CD4-positive, alpha-beta T cell treated with Interleukin-6 at 100 ng/mL for 8 hours (primary cell): ENCODE measurements at places on chromosomes 5 and 9.

DNA sequence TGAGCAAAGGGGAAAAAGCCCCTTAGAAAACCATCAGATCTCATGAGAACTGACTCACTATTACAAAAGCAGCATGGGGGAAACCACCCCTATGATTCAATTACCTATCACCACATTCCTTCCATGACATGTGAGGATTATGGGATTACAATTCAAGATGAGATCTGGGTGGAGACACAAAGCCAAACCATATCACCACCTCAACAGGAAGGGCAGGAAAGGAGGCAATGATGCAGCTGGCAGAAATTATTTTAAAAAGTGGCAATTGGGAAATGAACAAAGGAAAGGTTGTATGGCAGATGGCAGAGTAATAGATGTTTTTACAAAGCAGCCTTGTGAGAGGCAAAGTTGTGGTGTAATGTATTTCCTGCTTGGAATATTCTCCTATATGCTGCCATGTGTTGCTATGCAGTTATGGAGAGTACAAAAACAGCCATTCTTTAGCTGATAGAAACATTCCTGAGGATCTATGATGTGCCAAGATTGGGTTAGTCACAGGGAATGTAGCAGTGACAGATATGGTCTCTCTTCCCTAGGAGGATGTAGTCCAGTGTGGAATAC is 138.8 kb downstream of the SMC2 start:
- no peak for DNase-seq

DNA sequence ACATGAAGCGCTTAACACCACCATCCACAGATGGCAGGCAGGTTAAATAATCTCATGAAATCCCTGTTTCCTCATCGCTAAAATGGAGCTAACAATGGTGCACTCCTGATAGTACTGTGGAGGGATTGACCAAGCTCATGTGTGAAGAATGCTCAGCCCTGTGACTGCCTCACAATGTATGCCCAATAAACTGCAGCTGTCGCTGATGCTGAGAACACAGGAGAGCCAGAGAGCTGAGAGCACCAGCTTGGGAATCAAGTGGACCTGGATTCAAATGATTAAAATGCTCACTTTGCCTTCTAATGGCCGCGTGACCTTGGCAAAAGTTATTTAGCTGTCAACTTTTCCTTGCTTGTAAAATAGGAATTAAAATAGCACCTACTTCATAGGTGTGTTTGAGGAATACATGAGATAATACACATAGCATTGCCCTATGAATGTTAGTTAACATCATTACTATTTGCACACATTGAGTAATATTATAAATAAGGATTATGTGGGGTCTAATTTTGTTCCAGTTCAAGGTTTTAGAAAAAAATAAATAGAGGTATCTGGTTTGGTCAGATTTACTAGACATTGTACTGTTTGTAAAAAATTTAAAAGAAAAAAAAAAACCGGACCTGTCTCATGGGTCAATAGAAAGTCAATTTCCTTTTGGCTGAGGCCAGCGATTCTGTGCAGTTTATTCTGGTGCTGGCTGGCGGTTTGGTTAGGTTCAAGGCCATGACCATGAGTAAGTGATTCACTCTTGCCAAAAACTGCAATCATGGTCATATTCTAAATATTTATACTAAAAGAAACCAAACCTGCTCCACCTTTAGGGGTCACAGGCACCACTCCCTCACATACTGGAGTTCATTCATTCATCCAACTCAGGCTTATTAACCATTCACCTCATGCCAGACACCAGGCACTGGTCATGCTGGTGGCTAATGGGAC is 101.3 kb downstream of the SH3TC2 start:
- DNase-seq: no peak

DNA sequence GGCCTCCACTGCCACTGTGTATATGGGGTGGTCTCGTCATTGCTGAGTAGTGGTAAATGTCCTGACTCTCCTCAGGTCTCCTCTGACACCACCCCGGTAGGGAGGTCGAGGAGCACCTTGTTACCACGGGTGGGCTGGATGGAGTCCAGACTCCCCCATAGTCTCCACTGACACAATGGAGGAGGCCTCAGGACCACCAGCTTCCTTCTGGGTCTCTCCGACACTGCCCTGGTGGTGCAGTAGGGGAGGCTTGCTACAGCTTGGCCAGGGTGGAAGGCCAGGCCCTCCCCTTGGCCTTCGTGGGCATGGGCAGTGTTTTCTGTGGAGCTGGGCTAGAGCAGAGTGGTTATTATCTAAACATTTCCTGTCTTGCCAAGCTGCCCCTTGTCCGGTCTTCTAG is 15.4 kb upstream of the SH3PXD2B start:
- DNase-seq: no peak

GRCh38 chr5:153437251-153437650 is 53.2 kb upstream of the GRIA1 start:
- no peak for DNase-seq

GRCh38 chr5:133387091-133387490 is 225.2 kb downstream of the FSTL4 start:
- DNase-seq: no peak

- DNase-seq: no peak
Observed at GRCh38 chr5:125717209-125717608, 706.0 kb upstream of the GRAMD2B start.

- DNase-seq: no peak
Observed at GRCh38 chr9:32117291-32117690, 267.2 kb upstream of the ACO1 start.
